Glomerular endothelial cell (primary cell): ENCODE measurements at places on chromosomes 3 and 15. TPM values are rescaled to one million over a fixed set of nuclear protein-coding genes. Genes with fewer than 3 reads are reported as not detected.

Gene RBP2
- total RNA-seq = not detected in 2 replicates

Gene GPR160
- total RNA-seq = 6.9 and 7.9 TPM in 2 replicates

Gene CPNE9
- total RNA-seq = not detected in 2 replicates

Gene GNAT1
- not detected in 2 replicates for total RNA-seq

Gene PLXNB1
- 35.3 and 35.4 TPM in 2 replicates for total RNA-seq

Gene SCN11A
- total RNA-seq = 0.15 and 0.23 TPM in 2 replicates

Gene SAMD7
- not detected in 2 replicates for total RNA-seq

Gene ADGRG7
- total RNA-seq = not detected in 2 replicates

Gene NAA80
- 11.8 and 14.0 TPM in 2 replicates for total RNA-seq

Gene GLDN
- not detected in 2 replicates for total RNA-seq

Gene MAP6D1
- total RNA-seq = 5.3 and 10.0 TPM in 2 replicates

Gene EFHB
- not detected in 2 replicates for total RNA-seq

Gene PHC3
- 28.7 and 29.7 TPM in 2 replicates for total RNA-seq

Gene MAP1A
- 9.4 and 10.8 TPM in 2 replicates for total RNA-seq

Gene AZI2
- total RNA-seq = 29.4 and 73.3 TPM in 2 replicates

Gene SMCO1
- not detected in 2 replicates for total RNA-seq

Gene SLC2A2
- not detected in 2 replicates for total RNA-seq

Gene DCP1A
- total RNA-seq = 14.2 and 18.4 TPM in 2 replicates

Gene CCR9
- not detected in 2 replicates for total RNA-seq

Gene FBXW12
- total RNA-seq = not detected in 2 replicates
